ENCODE measurements at places on chromosomes 13 and 19.

GRCh38 chr13:77994166-77994565 is 75.5 kb upstream of the EDNRB start:
- DNase-seq, result no peak

- no peak for DNase-seq
Observed at GRCh38 chr13:73715911-73716510, 418.2 kb downstream of the KLF12 start.

GRCh38 chr13:109211616-109212015 is 574.8 kb downstream of the IRS2 start:
- no peak for DNase-seq

DNA sequence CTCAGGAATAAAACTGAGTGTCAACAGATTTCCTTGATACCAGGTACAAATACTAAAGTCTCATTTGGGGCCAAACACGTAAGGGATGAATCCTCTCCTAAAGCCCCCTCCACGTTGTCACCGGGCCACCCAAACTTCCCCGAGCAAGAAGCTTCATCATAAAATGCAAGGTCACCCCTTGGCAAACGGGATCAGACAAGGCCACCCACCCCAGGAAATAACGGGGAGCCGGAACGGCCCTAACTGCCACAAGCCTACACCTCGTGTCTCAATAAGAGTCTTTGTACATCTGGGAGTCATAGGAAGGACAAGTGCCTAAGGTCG is 717 bp downstream of the EEF2 start:
- DNase-seq, result no peak

- no peak for DNase-seq
Observed at GRCh38 chr13:53920916-53921315, 892.3 kb downstream of the OLFM4 start.

DNA sequence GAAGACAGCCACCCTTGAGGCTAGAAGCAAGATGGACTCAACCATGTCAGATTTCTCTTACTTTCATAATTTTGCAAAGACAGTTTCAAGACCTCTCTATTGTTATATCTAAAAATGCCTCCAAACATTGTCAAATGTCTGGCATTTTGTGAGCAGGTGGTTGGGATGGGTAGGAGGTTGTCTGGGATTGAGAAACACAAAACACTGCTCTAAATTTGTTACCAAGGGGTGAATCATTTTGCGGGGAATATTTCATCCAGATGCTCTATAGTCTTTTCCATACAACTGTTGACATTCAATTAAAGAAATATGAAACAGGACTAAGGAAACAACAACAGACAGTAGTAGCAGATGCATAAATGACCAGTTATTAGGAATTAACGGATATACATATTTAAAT is 208.2 kb downstream of the ITGBL1 start:
- no peak for DNase-seq

DNA sequence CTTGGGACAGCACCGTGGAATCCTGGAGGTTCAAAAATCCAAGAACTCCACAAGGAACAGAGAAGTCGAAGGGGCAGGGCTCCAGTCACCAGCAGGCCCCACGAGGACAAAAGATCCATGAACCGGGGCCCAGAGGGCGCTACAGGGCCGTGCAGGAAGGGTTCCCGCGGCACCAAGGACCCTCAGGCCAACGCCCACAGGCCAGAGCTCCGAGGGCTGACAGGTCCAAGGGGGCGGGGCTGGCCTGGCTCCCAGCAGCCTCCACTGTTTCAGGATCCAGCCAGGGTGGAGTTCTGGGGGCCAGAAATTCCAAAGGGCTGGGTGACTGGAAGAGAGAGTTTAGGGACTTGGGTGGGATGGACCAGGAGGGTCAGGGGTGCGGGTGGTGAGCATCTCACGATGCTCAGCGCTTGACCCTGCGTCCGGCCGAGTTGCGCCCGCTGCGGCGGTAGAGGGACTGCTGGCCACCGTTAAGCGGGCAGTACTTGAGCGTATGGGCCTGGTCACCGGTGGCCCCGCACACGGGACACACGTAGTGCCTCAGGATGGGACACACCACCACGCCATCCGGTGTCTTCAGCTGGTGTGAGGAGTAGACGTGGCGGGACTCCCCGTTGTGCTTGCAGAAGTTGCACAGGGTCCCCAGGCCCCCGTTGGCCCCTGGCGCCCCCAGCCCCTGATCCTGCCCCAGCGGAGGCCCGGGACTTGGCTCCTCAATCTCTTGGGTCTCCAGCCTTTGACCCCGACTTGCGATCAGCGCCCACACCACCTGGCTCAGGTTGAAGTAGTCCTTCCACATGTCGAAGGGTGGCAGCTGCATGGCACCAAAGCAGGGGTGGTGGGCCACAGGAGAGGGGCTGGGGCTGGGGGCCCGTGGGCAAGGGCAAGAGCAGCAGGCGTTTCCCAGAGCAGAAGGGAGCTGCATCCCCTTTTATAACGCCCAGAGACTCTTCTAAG is at the start of gene NANOS2:
Gene NANOS2 (minus strand): TSS at position 905 of the 957 bp plus-strand sequence. CDS start 85 bp downstream, at position 820.
- no peak for DNase-seq

DNA sequence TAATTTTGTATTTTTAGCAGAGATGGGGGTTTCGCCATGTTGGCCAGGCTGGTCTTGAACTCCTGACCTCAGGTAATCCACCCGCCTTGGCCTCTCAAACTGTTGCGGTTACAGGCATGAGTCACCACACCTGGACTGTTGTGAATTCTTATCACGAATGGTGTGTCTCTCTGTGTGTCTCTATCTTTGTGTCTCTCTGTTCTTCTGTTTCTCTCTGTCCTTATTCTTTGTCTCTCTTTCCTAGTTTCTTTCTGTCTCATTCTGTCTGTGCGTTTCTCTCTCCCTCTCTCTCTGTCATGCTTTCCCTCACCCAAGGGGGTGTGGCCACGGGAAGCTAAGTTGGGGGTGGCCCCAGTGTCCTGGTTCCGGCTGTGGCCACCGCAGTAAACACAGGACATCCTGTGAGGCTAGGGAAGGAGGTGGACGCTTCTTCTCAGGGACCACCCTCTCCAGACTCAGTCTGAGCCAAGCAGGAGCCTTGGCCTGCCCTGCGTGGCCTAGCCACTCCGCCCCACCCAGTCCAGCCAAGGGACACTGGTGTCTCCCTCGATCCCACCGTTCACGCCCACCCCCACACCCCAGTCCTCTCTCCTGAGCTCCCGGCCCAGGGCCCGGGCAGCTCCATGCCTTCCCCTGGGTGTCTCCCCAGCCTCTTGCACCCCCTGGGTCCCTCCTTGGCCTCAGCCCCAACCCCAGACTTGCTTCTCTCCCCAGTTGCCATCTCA is 3.9 kb upstream of the PRX start:
- no peak for DNase-seq

DNA sequence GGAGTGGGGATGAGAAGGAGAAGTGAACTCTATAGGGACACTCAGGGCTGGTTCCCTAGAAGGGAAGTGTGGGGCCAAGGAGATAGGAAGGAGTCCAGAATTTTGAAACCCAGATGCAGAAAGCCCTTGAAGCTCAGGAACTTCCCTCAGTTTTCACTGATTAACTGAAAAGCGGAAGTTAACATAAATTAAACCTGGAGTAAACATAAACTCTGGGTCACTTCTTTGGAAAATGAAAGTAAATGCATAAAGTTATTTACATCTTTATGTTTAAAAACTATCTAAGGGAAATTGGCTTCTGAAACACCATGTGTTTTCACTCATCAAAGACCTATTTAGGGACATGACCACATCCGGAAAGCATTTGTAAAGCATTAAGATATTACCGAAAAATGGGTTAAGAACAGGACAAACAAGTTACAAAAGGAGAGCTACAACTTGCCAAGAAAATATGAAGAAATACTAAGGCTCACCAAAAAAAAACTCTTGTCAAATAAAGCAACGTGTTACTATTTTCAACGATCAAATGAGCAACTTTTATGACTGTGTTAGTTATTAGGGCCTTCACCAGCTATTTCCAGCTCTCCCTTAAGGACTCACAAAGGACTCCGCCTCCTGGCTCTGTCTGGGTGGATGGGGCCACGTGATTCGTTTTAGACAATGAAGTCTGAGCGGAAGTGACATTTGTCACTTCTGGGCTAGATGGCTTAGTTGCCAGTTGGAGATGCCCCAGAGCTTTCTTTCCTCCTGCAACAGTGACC is 439.1 kb upstream of the ZNF507 start:
- DNase-seq, result no peak

DNA sequence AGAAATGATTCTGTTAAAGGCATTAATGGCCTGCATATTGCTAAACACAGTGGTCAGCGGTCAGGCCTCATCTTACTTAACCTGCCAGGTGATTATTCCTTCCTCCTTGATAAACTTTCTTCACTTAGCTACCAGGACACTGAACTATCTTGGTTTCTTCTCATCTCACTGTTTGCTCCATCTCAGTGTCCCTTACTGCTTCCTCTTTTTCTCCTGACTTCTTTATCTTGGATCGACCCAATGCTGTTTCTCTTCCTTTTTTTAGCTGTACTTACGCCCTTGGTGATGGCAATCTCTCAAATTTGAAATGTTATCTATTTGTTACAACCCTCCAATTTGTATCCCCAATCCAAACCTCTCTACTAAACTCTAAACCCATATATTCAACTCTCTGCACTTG is 7.8 kb upstream of the CLC start:
- no peak for DNase-seq

- no peak for DNase-seq
Observed at GRCh38 chr19:7645656-7646425, 8.9 kb downstream of the STXBP2 start.

DNA sequence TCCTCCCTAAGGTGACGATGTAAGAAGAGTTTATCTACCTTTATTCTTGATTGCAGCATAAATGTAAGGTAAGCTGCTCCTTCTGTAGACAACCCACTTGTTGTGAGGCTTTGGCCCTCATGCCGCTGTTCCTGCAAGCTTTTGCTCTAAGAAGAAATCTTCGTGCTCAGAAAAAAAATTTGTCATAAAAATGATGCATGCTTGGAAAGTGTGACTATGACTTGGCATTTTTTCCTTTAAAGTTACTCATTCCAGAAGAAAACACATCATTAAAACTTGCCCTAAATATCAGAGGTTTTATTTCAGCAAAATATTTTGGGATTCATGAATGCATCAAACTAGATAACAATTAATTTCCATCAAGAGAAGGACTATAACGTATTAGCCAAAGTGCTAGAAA is 39.8 kb downstream of the KCTD12 start:
- no peak for DNase-seq

DNA sequence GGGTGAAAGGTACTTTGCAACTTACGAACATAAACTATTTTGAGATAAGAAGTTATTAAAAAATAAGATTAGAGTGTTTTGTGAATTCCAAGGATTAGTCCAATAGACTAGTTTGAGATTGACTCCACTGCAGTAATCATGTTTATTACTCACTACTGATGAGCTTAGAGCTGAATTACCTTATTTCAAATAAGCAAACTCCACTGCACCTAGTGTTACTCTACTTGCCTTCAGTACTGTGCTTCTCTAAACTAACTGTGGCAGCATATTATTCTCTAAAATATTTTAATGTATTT is 111.7 kb downstream of the MIPEP start:
- DNase-seq, result no peak

DNA sequence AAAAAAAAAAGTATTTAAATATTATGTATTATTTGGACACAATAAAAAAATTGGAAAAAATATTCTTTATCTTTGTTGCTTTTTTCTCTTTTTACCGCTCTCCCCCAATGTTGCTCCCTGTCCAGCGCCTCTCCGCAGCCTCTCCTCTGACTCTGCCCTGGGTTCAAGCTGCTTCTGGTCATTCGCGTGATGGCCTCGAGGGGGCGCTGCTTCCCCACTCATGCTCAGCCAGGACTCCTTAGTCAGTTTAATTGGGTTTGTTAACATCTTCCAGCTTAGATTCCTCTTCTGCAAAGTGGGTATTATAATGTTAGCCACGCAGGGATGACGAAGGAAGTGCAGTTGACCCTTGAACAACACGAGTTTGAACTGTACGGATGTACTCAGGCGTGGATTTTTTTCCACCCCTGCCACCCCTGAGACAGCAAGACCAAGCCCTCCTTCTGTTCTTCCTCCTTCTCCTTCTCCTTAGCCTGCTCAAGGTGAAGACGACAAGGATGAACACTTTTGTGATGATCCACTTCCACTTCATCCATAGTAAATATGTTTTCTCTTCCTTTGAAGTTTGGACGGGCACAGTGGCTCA is 4.9 kb upstream of the NWD1 start:
- DNase-seq, result peak; percentile 29

- no peak for DNase-seq
Observed at GRCh38 chr13:20177049-20177831, 15.5 kb downstream of the GJB2 start.

GRCh38 chr13:50152655-50153309 is 137.5 kb downstream of the KCNRG start:
- DNase-seq, result no peak

DNA sequence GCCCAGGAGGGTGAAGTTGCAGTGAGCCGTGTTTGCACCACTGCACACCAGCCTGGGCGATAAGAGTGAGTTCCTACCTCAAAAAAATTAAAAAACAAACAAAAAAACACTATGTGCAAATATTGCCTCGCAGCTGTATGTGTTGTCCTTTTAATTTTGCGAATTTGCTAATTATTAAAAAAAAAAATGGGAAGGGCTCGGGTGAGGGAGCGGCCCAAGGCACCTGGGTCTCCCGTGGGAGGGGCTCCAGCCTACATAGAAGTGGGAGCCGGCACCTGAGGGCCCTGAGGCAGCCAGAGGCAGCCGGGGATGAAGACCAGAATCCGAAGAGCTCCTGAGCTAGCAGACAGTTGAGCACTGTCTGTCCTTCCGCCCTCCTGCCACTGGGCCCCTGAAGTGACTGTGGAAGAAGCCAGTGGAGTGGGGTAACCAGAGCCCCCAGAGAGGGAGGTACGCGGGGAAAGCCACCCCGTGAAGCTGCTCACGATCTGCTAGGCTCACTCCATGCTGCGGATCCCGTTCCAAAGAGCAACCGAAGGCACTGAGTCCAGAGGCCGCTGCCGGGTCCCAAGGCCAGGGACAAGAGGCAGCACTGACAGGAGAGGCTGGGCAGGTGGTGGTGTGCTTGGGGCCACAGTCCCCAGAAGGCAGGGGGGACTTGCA is 6.5 kb downstream of the IZUMO4 start:
- DNase-seq, result no peak

- no peak for DNase-seq
Observed at GRCh38 chr13:32905063-32905863, 111.0 kb upstream of the KL start.

DNA sequence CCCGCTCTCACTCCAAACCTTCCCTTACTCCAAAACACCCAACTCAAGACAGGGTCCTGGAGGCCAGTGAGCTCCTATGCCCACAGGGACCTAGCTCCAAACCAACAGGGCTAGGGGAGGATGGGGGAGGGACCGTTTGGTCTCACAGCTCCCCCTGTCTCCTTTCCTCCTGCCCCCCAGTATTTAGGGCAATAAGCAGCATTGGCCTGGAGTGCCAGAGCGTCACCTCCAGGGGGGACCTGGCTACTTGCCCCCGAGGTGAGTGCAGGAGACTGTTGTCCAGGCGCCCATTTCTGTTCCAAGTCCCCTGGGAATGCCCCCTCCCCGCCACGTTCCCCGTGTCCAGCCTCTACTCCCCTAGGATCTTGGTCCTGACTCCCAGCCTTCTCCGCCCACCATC is 792 bp downstream of the RETN start:
- DNase-seq, result no peak

DNA sequence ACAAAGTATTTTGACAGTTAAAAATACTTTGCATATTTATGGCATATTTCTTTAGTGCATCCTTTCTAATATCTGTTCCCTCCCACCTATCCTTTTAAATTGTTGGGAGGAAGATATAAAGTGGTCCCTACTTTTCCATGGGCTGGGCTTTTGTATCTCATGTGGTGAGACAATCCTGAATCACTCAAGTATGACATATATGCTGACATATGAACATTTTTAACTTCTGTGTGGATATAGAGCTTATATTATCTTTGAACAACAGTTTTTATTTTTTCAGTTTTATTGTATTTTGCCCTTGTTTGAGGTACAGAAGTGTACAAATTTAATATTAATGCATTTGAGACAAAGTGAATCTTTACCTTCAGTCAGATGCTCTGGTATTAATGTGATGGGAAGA is 3.4 kb downstream of the ZMYM2 start:
- DNase-seq, result no peak
